ENCODE measurements at places on chromosomes 7 and 10.

- no peak for DNase-seq
Measured at GRCh38 chr10:106395041-106395749, 769.3 kb downstream of the SORCS1 start.

DNA sequence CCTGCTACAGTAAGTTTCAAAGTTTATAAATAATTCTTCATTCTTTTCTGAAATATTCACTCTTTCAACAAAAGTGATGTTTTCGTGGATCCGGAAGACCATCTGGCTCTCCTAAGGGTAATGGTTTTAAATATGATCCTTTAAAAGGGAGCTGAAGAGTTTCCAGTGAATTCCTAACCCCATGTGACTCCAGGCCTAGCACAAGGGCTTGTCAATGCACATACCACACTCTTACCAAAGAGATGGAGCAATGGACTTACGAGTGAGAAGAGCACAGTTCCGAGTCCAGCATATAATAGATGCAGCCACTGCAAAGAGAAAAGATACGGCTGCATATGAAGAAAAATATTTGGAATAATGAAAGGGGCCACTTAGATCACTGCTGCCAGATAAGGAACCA, 32.1 kb upstream of the GATAD1 start:
- no peak for DNase-seq

- DNase-seq = peak; percentile 70
Measured at GRCh38 chr7:43112459-43112940, at the start of gene HECW1. Gene HECW1 (plus strand): TSS chr7:43112647. CDS start chr7:43243906, 131,259 bp downstream.

DNA sequence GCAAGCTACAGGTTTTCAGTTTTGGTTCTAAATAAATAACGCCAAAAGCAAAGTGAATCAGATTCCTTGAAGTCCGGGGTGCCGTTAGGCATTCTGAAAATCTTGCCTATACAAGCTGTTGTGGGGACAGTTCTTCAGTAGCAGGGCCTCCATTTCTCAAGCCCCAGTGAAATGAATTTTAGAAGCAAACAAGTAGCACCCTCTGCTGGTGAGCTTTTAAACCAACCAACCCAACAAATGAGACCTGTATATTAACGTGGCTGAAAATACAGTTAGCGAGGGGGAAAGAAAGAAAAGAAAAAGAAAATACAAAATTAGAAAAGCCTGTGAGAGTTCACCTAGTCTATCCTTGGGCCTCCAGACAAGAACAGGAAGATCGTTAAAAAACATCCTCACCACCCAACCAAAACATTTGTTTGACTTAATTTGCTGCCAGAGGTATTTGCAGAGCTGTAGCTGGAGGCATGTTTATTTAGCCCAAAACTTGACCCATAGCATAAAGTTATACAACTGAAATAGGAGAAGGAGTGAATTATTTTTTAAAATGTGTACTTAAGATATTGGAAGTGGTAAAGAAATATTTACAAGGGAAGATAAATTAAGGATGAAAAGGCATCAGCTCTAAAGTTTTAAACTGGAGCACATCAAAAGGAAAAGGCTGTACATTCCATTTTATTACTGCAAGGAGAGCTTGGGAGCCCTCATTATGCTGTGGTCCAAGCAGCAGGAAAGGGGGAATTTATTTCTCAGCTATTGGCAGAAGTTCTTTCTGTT, 98.9 kb downstream of the DYNC1I1 start:
- peak; percentile 65 for DNase-seq

DNA sequence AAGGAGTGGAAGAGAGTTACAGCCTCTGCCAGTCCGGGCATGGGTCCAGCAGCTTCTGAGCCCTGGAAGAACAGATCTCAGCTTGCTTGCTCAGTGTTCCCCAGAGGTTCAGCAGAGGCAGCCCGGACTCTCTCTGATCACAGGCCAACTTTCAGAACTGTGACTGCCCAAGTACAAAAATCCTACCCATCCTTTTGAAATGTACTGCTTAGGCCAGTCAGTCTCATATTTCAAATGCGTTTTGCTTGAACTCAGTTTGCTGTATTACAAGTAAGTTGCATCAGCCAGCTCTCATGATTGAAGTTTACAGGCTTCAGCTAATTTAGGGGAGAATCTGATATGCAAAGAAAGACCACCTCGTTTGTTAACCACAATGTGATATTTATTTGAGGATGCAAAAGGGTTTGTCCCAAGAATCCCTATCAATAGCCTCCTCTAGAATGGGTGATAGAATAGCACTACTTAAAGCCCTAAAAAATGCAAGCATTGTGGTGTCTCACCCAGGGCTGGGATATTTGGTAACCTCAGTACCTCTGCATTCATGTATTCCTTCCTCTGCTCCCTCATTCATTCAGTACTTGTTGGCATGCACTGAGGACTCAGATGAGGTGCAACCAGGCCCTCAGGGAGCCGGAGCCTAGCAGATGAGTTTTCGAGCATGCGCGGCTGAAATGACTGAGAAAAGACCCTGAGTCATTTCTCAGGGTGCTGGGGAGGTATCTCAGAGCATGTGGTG, 7.0 kb downstream of the AIMP2 start:
- no peak for DNase-seq

- no peak for DNase-seq
Measured at GRCh38 chr7:111558991-111559390, 3.3 kb downstream of the IMMP2L start.

GRCh38 chr7:7857143-7857583, 111.4 kb upstream of the GLCCI1 start:
- DNase-seq = peak; percentile 37

DNA sequence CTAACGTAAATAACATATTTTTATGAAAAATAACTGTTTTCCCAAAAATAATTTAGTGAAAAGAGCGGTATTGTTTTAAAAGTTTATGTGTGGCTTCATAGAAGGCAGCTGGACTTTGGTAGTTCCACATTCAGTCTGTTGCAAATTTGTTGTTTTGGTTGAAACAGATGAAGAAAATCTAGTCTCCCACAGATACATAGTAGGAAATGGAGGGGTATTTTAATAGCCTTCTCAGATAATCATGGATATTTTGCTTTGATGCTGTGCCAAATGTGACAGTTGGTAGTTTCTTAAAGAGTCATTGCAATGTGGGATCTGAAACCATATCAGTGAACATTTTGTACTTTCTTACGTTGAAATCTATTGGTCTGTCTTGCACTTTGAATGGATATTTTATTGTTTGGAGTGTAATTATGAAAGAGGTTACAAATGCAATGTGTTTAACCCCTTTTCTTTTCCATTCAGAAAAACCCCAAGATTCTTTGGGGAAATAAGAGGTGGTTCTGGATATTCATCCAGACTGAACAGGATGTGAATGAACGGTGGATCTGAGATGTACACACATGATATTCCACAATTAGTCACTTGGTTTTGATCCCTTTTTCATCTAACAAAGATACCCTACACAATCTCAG, 10.4 kb downstream of the ZNF365 start:
- no peak for DNase-seq

DNA sequence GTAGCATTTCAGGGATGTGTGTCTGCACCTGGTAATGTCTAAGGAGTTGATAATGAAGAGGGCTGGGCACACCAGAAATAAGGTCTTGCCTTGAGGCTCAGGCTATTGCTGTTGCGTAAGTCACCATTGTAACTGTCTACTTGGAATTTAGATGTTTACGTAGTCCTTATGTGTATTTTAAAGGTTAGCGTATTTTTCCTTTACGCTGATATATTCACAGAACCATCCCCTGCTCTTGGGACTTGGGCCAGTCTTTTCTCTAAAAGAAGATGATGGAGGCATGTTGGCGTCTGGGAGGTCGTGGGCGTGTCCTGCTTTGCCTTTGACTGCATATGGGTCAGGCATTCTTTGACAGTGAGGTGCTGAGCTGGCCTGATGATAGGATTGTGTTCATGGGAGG, 14.7 kb downstream of the WDR37 start:
- no peak for DNase-seq

DNA sequence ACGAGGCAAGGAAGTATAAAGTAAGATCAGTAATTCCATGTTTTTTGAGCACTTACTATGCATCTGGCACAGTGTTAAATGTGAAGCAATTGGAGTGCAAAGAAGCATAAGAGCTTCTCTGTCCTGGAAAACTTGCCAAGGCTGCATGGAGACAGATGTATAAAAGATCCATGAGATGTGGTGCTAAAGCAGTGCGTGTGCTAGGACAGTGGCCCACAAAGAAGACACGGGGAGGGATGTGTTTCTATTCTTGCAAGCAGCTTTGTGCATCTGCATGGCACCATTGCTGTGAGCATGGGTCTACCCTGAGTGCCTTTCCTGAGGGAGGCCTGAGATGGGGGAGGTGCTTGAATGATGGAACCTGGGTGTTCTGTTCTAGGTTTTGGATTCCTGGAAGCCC, 5.1 kb upstream of the CDHR3 start:
- no peak for DNase-seq

DNA sequence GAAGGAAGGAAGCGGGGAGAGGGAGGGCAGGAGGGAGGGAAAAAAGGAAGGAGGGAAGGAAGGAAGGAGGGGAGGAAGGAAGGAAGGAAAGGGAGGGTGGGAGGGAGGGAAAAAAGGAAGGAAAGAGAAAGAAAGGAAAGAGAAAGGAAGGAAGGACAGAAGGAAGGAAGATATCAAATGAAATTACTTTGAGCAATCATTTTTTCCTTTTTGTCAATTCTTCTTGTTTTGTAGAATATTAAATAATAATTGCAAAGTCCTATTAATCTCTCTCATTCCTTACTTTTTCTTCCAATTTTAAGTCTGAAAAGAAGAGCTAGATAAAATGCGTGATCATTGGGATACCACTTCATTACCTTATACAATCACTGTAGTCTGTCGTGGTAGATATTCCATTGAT, 117.5 kb downstream of the PLXDC2 start:
- no peak for DNase-seq

DNA sequence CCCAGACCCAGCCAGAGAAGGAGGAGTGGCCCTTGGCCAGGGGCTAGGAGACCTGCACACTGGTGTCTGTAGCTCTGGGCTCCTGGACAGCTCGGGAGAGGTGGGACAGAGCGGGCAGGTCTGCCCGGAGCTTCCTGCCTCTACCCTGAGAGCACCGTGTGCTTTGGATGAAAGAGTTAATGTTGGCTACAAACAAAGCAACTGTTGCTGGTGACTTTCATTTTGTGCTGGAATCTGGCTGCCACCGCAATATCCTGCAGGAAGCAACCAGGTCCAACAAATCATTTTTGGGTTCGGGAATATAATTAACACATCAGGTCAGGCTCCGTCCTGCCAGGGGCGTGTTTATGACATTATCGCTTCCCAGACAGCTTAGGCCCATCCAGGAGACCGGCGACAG, 441.8 kb upstream of the MKI67 start:
- no peak for DNase-seq

DNA sequence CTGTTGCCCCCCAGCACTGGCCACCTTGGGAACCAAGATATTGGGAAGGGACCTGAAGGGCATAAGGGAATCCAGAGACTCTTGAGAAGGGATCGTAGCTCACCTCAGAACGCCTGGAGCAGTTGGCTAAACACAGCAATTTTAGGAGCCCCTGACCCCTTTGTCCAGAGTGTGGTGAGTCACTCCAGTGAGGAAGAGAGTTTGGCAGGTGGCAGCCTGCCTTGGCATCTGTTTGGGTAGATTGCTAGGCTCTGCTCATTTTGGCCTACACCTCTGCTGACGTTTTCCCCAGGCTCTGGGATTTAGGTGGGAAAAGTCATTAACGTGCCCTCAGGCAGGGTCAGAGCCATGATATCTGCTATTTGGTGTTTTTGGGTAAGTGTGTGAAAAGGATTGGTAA, 100.6 kb downstream of the GRB10 start:
- no peak for DNase-seq

GRCh38 chr10:112858986-112859651, 90.9 kb upstream of the TCF7L2 start:
- no peak for DNase-seq

DNA sequence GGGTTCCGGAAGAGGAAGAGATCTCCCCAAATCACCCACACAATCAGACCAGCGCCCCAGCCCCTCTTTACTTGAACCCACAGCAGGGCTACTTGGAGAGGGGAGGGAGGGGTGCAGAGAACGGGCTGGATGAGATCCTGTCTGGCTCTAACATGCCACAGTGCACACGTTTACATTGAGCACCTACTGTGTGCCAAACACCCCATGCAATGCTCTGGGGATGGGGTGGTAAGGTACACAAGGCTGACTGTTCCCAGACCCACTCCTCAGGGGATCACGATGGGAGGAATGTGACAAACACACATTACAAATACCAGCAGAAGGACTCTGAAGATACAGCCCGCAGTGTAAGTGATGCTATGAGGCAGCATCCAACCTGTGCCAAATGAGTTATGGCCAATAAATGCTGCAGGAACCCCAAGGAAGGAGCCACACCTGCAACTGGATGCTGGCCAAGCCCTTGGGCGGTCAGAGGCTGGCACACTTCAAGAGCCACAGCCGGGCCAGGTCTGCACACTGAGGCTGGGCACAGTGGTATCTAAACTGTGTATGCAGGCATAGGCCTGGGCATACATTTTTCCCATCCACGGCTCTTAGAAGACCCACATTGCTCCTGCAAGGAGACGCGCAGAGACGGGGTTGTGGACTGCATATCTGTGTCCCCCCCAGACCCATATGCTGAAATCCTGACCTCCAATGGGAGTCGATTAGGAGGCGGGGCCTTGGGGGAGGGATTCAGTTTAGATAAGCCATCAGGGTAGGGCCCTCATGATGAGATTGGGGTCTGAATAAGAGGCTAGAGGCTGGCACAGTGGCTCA, 6.4 kb downstream of the SPOCK2 start:
- peak; percentile 38 for DNase-seq

- DNase-seq = no peak
Measured at GRCh38 chr10:127485153-127485857, 63.8 kb upstream of the NPS start.

- no peak for DNase-seq
Measured at GRCh38 chr7:142110638-142111037, 880 bp upstream of the MGAM2 start.

- DNase-seq = no peak
Measured at GRCh38 chr7:140196361-140197217, 19.8 kb upstream of the KDM7A start.

DNA sequence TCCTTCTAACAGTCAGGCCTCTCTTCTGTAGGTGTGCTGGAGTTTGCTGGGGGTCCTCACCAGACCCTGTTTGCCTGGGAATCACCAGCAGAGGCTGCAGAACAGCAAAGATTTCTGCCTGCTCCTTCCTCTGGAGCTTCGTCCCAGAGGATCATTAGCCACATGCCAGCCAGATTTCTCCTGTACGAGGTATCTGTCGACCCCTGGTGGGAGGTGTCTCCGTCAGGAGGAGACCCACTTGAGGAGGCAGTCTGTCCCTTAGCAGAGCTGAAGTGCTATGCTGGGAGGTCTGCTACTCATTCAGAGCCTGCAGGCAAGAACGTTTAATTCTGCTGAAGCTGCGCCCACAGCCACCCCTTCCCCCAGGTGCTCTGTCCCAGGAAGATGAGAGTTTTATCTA, 611.1 kb upstream of the COBL start:
- DNase-seq = no peak

- no peak for DNase-seq
Measured at GRCh38 chr7:1667566-1668395, 2.3 kb upstream of the ELFN1 start.
